ENCODE measurements at places on chromosomes 3 and 15. TPM values are rescaled to one million over a fixed set of nuclear protein-coding genes. Genes with fewer than 3 reads are reported as not detected.

DNA sequence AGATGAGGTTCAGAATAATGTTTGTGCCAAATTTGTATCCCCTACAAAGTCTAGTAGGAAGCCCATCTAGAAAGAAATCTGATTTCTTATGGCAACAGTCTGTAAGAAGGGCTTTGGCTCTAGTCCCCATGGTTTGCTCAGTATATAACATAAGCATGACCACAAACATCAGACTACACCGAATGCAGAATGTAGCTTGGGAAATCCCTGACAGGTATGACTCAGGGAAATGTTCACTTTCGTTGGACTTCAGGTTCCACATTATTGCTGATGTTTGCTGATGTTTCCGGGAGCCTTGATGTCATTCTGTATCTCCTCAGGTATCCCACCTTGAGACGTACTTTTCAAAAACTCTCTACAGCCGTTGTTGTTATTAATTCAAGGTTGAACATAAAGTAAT, 304.4 kb upstream of the TGFBR2 start:
- DNase-seq, result peak; percentile 88

- no peak for DNase-seq
These were observed 43.0 kb upstream of the KY start for GRCh38 chr3:134693804-134694203.

- no peak for DNase-seq
These were observed 156.3 kb downstream of the MEX3B start for GRCh38 chr15:81889485-81889881.

GRCh38 chr3:169137076-169137475, 526.4 kb downstream of the MECOM start:
- no peak for DNase-seq

DNA sequence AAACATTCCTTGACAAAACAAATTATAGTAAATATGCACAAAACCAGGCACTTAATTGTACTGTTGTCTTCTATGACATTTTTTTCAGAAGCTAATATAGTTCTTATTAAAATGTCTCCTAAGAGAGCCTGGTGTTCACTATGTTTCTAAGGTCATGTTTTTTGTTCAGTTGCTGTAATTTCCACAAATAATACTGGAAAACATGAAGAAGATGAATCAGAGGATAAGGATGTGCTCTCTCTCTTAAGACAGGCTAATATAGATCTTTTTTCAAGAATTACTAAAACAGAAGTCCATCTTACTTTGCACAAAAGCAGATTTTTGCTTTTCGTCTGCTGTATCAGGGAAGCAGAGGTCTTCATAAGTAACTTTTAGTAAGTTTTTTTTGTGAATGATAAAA, 823.0 kb upstream of the NECTIN3 start:
- no peak for DNase-seq

DNA sequence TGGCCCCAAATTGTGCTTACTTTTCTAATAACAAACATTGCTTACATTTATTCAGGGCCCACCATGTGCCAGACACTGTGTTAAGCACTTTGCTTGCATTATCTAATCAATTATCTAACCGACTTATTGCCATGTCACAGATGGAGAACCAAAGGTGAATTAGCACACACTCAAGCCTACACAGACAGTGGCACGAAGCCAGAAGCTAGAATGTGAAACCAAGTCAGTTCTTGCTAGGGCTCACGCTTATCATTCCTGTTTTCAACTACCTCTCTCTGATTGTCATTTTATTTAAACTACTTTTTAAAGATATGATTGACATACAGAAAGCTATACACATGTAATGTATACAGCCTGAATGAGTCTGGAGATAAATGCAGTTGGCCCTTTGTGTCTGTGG, 215.7 kb upstream of the CFAP20DC start:
- DNase-seq, result no peak

DNA sequence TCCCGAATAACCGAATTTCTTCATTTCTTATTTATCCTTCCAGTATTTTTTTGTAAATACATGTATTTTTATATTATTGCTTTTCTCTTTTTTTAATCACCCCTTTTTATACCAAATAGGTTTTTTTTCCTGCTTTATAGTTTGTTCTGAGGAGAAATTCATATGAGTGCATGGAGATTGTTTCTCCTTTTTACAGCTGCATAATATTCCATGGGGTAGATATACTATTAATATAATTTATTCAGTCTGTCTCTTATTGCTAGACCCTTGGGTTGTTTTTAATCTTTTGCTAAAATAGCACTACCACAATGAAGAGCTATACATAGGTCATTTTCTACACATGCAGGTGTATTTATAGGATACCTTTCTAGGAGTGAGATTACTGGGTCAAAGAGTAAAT, 3.5 kb upstream of the TMEM87A start:
- DNase-seq, result no peak

DNA sequence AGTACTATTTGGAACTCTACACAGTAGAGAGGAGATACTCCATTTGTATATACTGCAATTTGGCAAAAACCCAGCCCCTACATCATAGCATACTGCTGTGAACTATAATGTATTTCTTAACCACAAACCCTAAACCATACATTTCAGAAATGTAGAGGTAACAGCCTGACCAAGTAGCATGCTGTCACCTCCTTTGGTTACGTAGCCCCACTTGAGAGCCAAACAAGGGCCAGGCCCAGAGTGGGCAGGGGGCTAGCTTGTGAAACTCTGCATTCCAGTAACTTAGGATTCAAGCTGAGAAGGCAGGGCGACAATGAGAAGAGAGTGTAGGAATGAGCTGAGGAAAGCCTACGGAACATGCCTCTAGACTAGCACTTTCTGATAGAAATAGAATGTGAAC, 135.8 kb downstream of the GREM1 start:
- DNase-seq, result no peak

DNA sequence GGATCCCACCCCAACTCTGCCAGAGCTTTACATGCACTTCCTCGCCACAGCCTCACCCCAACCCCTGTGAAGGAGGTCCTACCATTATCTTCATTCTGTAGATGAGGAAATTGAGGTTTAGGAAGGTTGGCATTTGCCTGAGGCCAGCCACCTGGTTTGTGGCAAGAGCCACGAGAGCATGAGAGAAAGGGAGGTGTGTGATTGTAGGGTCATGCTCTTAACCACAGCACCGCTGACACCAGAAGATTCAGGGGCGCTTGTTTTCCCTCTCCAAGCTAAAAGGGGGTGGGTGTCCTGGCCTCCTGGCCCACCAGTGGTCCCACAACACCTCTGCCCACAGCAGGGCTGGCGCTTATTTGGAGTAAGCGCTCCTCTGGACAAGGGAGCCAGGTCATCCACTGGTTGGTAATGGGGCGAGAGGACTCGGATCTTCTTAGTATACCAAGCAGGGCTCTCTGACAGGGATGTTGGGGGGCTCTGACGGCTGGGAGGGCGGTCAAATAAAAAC, 691 bp downstream of the RHCG start:
- DNase-seq, result peak; percentile 68

GRCh38 chr3:135090020-135090717, 295.1 kb downstream of the EPHB1 start:
- no peak for DNase-seq

DNA sequence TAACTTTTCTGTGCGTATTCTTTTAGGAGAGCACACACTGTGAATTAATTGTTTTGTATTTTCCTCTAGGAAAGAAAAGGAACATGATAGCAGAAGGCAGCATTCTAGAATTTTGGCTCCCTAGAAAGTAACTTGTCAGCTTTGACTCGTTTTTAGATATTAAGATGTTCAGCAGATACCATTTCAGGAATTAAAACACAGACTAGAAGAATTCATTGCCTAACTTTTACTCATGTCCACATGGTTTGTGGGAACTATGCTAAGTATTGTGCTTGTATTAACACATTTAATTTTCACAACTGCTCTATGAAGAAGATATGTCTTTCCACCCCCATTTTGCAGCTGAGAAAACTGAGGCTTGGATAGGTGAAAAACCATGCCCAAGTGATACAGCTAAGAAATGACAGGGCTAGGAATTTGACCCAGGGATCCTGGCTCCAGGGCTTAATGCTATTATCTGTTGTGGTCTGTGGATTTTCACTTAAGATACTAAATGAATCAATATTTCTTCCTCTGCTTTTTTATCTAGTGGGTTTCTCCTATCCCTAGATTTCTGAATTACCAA, 128.8 kb downstream of the MITF start:
- no peak for DNase-seq

GRCh38 chr3:73215281-73215680, 153.8 kb downstream of the EBLN2 start:
- no peak for DNase-seq

GRCh38 chr15:31574766-31575165, 248.1 kb downstream of the KLF13 start:
- DNase-seq, result no peak

GRCh38 chr15:62325597-62325996, 160.5 kb upstream of the C2CD4B start:
- no peak for DNase-seq

DNA sequence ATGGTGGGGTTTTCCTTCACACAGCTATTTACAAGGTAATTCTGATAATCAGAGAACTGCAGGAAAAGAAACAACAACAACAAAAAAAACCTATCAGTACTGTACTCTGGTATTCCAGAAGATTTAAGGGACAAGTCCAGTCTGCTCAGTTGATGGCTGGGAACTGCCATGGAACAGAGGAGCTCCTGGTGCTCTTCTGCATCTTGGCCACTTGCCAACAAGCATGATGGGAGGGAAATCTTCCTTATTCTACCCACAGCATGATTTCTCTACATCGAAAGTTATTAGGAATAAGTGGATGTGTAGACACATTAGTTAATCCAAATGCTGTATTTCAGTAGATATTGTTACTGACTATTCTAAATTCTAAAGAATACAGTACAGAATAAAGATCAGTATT, 51.7 kb downstream of the RASGRP1 start:
- DNase-seq, result no peak

EFHB gene
- total RNA-seq, result not detected

PEAK1 gene
- 25.5 TPM for total RNA-seq

LMCD1 gene
- 4.5 TPM for total RNA-seq

COX17 gene
- 11.3 TPM for total RNA-seq

ISLR gene
- total RNA-seq, result 0.50 TPM

RPP25 gene
- total RNA-seq, result 1.2 TPM

ACKR2 gene
- total RNA-seq, result 0.67 TPM

RETNLB gene
- total RNA-seq, result not detected

MYO9A gene
- total RNA-seq, result 43.2 TPM

All from mammary epithelial cell (primary cell).